AG04450 (cell line): ENCODE measurements at places on chromosomes 2 and 18.
A peak's percentile ranks its signal among the peaks of the same experiment; 100 is the strongest.

- no peak for DNase-seq
These were observed 119.6 kb upstream of the OTOS start for GRCh38 chr2:240259924-240260529.

GRCh38 chr2:182541268-182541667 lies 114.4 kb upstream of the PDE1A start:
- DNase-seq = no peak

DNA sequence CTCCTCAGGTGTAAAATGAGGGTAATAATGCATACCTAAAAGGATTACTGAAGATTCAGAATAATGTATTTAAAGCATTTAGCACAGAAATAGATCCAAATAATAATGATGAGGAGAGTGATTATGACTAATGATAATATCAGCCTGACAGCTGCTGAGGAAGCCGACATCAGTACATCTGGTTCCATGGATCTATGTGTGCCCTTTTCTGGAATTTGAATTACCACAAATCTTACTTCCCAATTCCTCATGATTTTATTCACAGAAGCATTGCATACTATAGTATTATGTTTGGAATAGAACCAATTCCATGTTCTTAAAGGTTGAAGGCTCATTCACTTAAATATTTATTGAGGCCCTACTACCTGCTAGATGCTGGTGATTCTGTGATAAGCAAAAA lies 248.9 kb upstream of the THUMPD2 start:
- DNase-seq = no peak

- DNase-seq = no peak
These were observed 61.4 kb upstream of the CCDC195 start for GRCh38 chr2:224777559-224777930.

- peak; percentile 10 for DNase-seq
These were observed 78.0 kb downstream of the TMEM182 start for GRCh38 chr2:102839668-102840388.

DNA sequence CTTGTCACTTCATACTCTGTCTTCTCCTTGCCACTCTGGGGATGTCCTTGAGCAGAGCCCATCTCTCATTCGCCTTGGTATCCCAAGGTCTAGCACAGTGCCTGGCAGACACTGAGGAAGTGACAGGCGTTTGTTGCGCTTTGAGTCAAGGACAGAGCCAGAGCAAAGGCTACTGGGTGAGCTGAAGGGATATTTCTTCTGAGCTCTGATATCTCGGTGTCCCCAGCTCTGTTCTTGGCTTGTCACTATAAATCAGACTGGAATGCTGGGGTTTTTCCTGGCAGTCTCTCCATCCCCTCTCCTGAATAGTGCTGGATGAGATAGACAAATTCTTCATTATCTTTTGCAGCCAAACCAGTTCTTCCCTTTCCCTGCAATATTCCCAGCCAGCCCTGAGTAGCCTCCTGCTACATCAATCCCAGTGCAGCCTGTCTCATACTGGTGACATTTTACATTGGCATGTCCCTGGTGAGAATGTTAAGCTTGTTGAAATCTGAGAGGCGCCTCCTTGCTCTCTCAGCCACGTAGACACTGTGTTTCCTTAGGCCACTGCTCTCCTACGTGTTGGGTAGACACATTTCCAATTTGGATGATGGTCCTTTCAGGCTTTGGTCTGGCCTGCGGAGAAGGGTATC lies 61.7 kb downstream of the CTIF start:
- DNase-seq = no peak

DNA sequence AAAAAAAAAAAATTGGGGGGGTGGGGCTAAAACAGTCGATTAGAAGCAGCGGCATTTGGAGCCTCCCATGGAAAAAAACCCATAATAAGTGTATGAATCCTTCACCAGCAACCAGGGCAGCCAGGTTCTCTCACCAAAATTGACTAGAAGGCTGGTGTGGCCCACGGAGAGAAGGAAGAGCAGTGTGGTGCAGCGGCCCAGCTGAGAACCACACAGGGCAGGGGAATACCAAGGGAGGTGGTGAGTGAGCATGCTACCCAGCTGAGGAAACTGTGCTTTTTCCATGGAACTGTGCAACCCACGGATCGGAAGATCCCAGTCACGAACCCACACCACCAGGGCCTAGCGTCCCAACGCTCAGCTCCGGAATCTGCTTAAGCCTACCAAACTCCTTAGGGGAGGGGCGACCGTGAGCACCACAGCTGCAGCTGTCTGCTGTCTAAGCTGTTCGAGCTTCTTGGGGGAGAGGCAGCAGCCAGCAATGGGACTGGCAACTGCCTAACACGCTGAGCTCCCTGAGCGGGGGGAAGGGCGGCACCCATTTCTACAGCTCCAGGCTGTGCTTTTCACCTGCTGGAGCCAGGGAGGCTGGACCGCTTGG lies 1037.2 kb upstream of the ACVR2A start:
- no peak for DNase-seq

- no peak for DNase-seq
These were observed 151.4 kb downstream of the TNS1 start for GRCh38 chr2:217851191-217852020.

DNA sequence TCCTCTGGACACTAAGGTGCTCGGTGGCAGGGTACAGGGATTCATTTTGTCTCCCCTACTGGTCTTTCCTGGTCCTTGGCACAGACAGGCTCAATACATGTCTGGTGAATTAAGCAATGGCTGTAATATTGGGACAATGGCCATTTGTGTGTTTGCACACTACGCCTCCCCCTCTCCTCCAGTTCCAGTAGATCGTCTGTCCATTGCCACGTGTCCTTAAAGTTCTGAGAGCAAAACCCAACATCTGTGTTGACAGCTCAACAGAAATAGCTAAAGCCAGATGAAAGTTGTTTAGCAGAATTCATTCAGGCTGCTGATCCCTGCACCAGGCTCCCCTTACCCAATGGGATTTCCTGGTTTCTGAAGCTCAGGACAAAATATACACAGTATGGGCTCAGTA lies 9.0 kb upstream of the FABP1 start:
- no peak for DNase-seq

GRCh38 chr2:290090-290722 lies 2.3 kb upstream of the ALKAL2 start:
- DNase-seq = peak; percentile 38

DNA sequence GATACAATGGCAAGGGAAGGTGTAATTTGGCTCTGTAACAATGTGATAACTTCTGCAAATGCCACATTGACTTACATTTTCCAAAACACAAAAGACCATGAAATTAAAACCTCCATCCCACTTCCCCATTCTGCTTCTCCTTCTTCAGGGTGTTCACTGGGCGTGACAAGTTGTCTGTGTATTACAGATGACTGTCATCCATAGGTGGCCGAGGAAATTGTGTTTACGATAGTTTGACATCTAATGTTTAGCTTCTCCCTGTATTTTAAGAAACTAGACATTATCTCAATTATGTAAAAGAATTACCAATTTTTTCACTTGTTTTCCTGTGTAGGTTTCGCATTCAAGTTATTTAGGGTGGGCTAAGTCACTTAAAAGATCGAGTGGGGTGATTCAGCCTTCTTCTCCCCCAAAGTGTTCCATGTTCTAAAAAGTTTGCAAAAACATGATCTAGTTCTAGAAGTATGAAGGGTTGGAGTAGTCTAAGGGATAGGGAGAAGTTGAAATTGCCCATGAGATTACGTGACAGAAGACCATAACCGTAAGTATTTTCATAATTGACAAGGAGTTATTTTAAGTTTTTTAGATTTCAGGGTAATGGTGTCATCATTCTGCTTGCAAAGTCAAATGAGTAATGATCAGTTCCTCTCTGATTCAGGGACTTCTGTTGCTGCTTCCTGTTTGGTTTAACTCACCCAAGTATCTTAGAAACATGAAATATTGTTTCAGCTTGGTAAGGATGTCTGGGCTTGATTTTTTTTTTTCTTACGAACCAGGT lies 25.2 kb upstream of the CYTIP start:
- no peak for DNase-seq

DNA sequence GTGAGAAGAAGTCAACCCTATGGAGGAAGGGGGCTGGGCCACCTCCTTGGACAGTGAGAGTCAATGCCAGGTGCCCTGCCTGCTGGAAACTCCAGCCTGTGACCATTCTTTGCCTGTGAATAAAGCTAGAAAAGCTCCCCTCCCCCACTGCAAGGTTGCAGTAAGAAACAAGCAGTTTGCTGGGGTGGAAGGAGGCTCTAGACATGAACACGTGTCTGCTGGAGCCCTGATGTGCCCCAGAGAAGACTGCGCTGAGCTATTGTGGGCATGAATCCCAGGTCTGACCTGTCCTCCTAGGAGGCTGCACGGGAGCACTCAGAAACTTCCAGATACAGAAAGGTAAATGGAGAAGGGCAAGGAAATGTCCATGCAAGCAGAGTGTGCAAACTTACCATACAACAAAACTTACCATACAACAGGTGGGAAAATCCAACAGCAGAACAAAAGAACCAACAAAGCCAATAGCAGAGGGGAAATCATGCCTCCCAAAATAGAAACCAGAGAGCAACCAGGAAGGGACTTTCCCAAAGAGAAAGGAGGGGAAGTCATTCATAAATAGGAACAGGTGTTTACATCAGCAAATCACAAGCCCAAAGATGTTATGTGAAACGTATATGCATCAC lies 278.7 kb downstream of the BCL2 start:
- DNase-seq = no peak

DNA sequence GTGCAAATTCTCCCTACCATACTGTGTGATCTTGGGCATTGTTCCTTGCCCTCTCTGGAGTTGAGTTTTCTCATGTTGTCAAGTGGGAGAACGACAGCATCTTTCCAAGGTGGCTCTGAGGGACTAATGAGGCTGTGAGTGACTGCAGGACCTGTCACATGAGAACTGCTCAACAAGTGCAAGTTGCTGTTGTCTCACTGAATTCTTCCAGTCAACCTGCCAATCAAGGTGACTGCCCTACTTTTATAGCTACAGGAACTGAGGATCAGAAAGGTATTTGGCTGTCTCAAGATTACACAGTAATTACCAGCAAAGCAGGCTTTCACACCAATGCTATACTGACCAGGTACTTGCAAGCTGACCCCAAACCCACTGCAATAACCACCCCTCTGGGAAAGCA lies 137.6 kb downstream of the MTCL1 start:
- no peak for DNase-seq

DNA sequence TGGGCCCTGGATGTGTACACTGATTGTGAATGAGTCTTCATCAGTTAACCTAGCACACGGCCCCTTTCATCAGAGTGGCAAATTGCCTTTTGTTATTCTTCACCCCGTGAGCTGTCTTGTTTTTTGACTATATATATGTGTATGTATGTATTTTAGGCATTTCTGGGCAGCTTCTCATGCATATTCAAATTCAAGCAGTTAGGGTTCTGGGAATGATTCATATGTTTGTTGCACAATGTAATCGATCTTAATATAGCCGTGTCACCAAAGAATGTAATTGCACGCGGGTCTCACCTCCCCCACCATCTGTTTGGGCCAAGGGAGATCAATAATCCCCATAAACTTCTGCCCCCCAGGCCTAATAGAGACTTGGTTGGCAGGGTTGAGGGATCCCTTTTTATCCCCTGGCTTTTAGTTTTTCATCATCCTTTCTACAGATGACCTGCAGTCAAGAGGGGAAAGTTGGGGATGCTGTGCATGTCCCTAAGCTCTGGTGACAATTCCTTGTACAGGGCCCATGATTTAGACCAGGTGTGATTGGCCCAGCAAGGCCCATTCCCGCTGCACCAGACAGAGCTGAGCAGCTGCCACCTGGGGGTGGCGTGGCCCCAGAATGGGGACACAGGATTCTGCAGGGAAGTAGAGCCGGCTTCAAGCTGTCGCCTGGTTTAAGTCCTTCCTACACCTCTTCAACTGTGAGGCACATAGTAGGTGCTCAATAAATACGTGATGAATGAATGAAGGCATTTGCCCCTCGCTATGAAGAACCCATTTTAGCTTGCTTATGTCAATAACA lies 19.2 kb downstream of the KCNF1 start:
- DNase-seq = no peak

- DNase-seq = no peak
These were observed 75.1 kb downstream of the ACOXL start for GRCh38 chr2:110807522-110807921.

DNA sequence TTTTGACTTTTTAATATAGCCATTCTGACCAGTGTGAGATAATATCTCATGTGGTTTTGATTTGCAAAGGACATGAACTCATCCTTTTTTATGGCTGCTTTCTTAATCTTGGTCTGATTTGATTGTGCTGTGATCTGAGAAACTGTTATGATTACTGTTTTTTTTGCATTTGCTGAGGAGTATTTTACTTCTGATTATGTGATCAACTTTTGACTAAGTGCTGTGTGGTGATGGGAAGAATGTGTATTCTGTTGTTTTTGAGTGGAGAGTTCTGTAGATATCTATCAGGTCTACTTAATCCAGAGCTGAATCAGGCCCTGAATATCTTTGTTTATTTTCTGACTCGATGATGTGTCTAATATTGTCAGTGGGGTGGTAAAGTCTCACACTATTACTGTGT lies 16.8 kb downstream of the SP140L start:
- no peak for DNase-seq

GRCh38 chr18:48943333-48943732 lies 7.4 kb downstream of the SMAD7 start:
- no peak for DNase-seq

DNA sequence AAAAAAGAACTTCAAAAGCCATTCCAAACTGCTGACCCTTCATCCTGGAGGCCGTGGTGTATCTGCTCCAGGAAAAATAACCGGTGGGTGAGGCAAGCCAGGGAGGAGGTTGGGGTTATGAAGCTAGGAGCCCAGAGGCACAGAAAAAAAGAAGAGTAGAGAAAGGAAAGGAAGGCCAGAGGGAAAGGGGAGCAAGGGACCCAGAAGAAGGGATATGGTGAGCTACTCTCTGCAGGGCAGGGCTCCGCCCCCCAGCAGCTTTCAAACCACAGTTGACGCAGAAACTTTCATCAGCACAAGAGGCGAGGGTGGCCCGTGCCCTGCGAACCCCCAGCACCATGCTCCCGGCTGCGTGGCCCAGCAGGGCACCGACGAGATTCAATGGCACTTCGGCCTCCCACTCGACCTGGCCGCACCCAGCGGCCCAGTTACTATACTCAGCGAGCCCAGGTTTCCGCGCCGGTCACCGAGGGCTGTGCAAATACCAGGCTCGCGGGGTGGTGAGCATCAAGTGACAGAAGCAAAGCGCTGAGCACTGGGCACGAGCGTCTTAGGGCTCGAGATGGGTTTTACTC lies 665 bp downstream of the MCM6 start:
- peak; percentile 11 for DNase-seq
